ENCODE measurements at places on chromosomes 11 and 22. TPM values are rescaled to one million over a fixed set of nuclear protein-coding genes. Genes with fewer than 3 reads are reported as not detected.

DNA sequence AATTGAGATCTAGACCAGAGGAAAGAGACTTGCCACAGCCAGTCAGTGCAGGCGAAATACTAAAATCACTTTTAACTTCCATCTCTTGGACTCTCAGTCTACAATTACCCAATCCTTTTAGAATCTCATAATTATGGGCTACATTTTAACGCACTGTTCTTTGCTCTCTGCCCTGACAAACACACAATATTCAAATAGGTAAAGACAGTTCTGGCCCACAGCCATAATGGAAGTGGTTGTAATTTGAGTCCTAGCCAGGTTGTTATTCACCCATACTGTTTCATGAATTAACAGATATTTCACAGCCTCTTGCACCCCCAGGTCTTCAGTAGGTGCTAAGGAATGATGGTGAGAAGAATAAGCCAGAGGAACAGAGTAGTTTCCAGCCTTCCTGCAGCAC, 830 bp downstream of the C11orf97 start:
- no peak for DNase-seq

- DNase-seq: no peak
Observed at GRCh38 chr22:36399472-36399778, 11.7 kb upstream of the MYH9 start.

DNA sequence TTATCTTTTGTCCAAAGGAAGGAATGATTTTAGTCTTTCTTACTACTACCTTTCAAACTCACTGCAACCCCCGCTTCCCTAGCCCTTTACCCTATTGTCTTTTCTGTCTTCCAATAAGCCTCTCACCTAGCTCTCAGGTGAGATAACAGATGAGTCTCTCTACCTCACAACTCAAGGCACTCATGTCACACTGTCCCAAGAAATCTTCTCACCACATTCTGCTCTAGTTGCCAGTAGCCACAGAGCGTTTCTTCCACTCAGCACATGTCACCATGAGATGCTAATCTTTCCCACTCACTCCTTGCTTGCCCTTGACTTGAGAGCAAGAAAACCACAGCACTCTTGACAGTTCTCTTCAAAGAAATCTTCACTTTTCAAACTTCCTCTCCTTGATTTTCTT, 32.7 kb upstream of the TMEM41B start:
- no peak for DNase-seq

Gene DEFB131B
- total RNA-seq: not detected

DNA sequence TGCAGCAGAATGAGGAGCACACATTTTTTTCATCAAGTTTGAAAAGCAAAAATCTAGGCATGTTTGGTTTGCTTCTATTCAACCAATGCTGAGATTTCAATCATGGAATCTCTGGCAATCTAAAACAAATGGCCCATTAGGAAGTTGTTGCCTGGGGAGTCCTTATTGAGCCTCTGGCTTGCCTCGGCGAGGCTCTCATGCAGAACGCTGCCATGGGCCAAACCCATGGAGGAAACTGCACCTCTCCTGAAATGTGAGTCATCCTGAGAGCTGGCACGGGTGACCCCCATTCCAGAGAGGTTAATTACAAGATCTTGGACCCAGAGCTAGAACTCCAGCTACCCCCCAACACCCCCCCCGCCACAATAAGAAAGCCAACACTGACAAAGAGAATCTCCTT, 80.7 kb downstream of the MN1 start:
- no peak for DNase-seq

DNA sequence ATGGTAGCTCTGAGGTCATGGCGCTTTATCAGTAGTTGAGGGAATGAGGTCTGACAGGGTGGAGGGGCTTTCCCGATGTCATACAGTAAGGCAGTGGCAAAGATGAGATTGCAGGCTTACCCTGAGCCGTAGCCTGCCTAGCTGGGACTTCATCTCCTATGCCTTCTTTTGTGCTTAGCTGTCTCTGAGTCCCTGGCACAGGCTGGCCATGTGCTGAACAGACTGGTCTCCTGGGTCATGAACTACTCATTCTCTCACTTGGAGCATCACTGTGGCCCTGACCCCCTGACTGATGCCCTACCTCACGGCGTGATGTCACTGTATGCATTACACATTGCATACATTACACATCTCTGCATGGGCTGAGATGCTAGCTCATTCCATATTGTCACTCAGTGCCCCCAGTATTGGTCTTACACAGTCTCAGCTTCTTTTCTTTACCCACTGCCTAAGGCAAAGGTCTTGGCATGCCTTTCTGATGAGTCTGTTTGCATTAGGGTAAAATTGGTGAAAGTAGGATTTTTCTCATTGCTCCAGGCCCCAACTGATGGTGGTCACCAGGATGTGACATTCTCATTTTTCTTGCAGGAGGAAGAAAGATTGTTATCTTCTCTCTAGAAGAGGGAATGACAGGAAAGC, 389.4 kb upstream of the CADM1 start:
- DNase-seq: no peak

Gene PTPRCAP
- total RNA-seq: 6.4 TPM

DNA sequence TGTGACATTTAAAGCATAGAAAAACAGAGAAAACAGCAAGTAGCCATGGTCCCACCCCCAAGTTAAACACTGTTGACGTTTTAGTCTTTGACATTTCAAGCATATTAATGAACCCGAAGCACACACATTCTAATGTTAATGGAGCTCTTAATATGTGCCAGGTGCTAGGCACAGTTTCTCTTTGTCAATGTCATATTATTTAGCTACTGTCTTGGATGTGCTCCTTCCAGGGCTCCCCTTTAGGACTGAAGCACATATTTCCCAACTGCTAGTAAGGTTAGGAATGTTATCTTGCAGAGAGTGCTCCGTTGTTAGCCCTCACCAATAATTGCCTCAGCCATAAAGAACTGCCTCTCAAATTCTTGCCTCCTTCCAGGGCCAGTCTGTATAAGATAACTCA, 716.6 kb upstream of the TENM4 start:
- DNase-seq: no peak

DNA sequence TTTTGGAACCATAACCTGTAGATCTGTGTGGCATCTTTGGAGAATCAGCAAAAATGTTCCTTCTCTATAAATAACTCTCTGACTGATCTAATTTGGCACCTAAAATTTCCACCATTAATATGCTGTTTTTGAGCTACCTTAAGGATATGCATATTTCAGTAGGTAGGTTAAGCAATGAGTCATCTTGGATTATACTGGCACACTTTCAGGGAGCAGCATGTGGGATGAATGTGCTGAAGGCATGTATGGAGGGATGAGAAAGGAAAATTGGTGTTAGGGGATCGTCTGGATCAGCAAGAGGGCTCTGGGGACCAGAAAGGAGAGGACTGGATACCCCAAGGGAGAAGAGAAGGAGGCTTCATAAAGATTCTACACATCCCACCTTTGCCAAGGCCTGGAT, 44.6 kb upstream of the ELF5 start:
- DNase-seq: no peak

Gene TMA7B
- total RNA-seq: 0.47 TPM

GRCh38 chr11:64745521-64746328, 1.8 kb upstream of the RASGRP2 start:
- peak; percentile 92 for DNase-seq

DNA sequence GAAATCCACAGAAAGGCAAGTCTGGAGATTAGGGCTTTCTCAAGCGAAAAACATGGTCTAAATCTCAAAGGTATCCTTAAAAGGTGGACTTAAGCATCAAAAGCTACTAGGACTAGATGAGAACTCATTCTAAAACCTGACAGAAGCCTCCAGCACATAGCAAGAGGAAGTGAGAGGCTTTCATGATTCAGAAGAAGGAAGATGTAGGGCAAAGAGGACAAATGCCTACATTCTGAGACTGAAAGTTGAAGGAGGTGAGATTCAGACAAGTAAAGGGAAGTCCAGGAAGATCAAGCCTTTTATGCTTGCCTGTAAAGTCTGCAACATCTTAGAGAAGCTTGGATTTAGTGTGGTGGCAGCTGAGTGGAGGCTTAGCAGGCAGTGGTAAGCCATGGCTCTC, 98.9 kb downstream of the PGR start:
- DNase-seq: no peak

DNA sequence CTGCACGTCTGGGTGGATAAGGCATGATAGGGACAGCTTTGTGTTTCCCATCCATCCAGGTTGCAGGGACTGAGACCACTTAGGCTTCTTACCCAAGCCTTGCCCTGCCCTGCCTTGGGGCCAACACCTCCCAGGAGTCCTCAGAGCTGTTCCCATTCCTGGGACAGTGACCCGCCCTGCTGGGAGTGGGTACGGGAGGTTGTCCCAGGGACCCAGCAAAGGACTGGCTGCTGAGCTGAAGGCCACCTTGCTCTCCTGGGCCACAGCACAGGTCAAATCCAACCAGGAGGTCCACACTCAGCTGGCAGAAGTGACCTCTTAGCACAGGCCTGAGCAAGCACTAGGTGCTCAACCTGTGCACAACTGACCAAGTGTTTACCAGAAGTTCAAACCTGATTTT, 16.9 kb upstream of the ARHGEF17 start:
- no peak for DNase-seq

- DNase-seq: no peak
Observed at GRCh38 chr11:12099132-12099873, 11.1 kb upstream of the MICAL2 start.

Gene OR8H2
- not detected for total RNA-seq

Gene SH3BP1
- total RNA-seq: 56.2 TPM

DNA sequence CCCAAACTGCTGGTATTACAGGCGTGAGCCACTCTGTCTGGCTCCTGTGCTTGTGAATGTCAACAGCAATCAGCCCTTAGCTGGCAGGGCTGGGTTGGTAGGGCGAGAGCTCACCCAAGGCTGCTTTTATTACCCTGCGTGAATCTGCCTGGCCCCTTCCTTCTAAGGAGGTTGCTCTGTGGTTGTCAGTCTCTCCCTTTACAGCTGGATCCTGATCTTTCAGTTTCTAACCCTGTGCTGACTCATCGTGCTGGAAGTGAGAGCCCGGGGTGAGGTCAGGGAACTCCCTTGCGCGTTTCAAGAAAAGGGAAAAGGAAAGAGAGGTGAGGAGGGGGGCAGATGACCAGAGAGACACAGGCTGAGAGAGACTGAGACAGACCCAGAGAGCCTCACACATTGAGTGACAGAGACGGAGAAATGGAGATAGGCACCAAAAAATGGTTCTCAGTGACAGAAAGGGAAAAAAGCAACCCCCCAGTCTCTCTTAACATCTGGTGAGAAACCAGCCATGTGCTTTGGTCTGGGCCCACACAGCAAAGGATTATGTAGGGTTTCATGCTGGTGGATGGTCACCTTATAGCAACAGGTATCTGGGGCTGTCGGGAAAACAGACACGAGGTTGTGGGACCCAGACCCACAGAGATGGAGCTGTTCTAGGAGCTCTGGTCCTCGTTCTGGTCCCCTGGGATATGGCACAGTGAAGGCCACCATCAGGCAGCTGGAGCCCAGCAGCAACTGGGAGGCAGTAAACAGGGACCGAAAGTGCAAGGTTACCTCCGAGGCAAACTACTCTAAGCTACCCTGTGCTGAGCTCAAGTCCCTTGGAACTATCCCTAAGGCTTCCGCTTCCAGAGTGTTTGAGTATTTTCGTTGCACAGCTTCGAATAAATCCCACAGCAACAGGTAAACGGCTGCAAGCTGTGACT, 2.5 kb downstream of the TCN2 start:
- DNase-seq: peak; percentile 72

Gene KRTAP5-2
- total RNA-seq: not detected

- no peak for DNase-seq
Observed at GRCh38 chr11:120011836-120012235, 126.1 kb downstream of the TRIM29 start.

Gene DLG2
- 19.5 TPM for total RNA-seq

DNA sequence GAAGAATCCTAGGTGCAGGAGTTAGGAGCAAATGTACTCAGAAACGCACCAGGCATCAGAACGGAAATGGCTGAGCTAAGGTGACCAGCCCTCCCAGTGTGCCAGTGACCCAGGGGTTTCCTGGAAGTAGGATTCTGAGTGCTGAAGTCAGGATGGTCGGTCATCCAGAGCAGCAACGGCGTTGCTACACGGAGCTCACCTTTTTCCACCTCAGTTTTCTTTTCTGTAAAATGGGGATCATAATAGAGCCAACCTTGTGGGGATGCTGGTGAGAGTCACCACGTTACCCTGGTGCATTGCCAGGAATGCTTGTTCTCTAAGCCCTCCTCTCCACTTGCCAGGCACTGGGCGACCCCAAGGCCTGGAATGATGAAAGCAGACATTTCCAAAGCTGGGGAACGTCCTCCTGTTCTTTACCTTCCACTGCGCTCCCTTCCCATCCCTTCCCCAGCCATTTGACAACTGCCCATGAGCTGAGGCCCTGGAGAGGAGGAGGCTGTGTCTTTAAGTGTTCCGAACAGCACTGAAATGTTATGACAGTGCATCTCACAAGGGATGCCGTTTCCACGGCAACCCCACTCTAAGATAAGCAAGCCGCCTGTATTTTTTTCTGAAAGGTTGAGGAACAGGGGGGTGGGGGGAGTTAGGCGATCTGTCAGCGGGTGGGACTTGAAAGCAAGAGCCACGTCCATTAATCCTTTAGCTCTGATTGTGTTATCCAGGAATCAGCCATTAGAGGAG, 66.8 kb downstream of the TSPAN18 start:
- no peak for DNase-seq

GRCh38 chr11:986952-987305, 49.6 kb downstream of the MUC6 start:
- DNase-seq: no peak

Gene EWSR1
- total RNA-seq: 284 TPM

Gene XNDC1N
- 16.6 TPM for total RNA-seq

- no peak for DNase-seq
Observed at GRCh38 chr22:19870153-19871022, 15.7 kb upstream of the GNB1L start.

DNA sequence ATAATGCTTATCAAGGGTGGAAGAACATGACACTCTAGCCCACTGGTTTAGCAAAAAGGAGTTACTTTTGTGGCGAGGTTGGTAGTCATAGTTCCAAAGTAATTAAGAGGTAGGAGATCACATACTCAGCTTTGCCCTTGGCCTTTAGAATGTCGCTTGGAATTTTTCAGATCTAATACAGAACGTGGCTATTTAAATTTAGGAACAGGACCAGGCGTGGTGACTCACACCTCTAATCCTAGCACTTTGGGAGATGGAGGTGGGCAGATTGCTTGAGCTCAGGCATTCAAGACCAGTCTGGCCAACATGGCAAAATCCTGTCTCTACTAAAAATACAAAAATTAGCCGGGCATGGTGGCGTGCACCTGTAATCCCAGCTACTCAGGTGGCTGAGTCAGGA, 26.1 kb upstream of the ZNRF3 start:
- no peak for DNase-seq

GRCh38 chr11:68840661-68841653, 759 bp downstream of the CPT1A start:
- peak; percentile 59 for DNase-seq

Gene OR8D2
- total RNA-seq: not detected

Gene CLDN5
- 38.9 TPM for total RNA-seq

GRCh38 chr11:8327761-8328192, 64.1 kb upstream of the LMO1 start:
- DNase-seq: no peak

Gene BTG4
- total RNA-seq: not detected
